Activated CD4-positive, alpha-beta T cell treated with anti-CD3 and anti-CD28 coated beads for 24 hours (primary cell): ENCODE measurements at places on chromosomes 2 and 18.

DNA sequence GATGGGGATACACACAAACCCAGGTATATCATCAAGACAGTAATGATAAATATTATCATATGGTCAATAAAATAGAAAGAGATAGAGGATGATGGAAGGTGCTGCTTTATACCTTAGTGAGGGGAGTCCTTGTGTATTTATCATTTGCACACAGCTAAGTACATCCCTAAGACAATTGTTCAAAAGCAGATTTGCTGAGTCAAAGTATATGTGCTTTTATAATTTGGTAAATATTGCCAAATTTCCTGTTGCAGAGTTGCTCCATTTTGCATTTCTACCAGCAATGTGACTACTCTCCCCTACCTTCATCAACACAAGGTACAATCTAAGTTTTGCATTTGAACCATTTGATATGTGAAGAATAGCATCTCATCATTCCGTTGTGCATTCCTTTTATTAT is 22.6 kb upstream of the PLEK start:
- no peak for DNase-seq

DNA sequence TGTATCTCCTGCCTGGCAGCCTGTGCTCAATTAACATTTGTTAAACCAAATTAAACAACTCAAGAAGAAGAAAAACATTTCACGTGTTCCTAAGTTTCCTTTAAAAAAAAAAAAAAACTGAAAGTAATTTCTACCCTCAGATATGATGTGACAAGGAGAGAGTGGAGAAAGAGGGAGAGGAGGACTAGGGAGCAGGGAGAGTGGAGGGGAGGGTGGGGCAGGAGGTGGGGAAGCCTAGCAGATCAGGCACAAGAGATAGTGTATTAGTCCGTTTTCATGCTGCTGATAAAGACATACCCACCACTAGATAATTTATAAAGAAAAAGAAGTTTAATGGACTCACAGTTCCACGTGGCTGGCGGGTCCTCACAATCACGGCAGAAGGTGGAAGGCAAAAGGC is 46.4 kb downstream of the CYP1B1 start:
- no peak for DNase-seq

GRCh38 chr2:184554736-184555135 is 43.6 kb upstream of the ZNF804A start:
- no peak for DNase-seq

GRCh38 chr2:237889811-237890210 is 30.4 kb downstream of the RAMP1 start:
- DNase-seq = no peak

GRCh38 chr18:9008200-9008708 is 94.2 kb upstream of the NDUFV2 start:
- DNase-seq = no peak

DNA sequence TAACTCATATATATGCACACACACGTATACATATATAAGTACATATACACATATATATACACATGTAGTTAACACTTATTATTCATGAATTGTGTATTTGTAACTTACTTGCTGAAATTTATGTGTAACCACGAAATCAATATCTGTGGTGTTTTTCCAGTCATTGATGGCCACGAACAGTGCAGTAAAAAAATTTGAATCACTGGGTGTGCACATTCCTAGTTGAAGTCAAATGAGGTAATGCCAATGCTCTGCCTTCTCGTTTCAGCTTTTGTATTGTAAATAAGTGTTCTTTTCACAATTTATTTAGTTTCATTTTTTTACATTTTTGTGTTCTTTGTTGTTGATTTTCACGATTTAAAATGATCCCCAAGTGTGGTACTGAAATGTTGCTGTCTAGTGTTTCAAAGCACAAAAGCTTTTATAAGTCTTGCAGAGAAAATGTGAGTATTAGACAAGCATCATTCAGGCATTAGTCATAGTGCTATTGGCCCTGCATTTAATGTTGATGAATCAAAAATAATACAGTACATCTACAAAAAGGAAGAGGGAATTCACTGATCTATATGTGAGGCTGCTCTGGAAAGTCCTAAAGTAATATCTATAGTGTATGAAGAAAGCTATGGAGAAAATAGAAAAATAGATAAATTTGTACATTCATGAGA is 419.0 kb downstream of the DSC3 start:
- DNase-seq = no peak

- no peak for DNase-seq
Observed at GRCh38 chr2:164694275-164694695, 73.0 kb upstream of the GRB14 start.

GRCh38 chr2:46024146-46024779 is 272.9 kb upstream of the EPAS1 start:
- DNase-seq = no peak

GRCh38 chr2:42042631-42043355 is 5.0 kb upstream of the PKDCC start:
- DNase-seq = no peak

DNA sequence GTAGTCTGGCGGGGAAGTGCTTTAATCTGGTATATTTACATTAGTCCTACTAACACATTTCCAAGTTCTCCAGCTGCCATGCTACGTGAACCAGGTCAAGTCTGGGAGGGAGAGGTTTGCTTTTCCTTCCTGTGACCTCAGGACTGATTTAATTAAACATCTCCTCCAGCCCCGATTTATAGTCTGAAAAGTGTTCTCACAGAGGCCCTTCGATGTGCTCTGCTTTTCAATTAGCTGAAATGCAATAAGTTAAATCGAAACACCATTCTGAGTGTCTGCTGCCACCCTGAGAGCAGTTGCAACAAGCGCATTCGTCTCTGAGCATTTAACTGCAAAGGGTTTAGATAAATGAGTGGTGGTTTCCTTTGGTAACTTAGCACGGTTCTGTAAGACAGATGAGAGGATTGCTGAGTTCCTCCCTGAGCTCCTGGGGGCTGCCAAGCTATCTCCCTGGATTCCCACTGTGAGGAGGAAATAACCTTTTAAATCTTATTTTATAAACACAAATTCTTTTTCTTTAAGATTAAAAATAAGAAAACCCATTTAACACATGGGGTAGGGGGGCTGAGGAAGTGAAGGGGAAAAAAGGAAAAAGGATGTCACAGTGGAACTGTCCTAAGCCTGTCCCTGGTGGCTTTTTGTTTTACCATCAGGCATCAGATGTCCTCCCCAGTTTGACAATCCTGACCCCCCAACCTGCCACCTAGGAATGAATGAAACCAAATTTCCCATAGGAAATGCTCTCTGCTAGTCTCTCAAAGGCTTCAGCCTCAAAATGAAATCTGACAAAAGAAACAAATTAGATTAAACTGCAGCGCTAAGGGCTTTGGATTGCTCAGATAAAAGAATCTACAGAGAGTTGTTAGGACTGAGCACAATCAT is 56.5 kb upstream of the CREB1 start:
- no peak for DNase-seq

DNA sequence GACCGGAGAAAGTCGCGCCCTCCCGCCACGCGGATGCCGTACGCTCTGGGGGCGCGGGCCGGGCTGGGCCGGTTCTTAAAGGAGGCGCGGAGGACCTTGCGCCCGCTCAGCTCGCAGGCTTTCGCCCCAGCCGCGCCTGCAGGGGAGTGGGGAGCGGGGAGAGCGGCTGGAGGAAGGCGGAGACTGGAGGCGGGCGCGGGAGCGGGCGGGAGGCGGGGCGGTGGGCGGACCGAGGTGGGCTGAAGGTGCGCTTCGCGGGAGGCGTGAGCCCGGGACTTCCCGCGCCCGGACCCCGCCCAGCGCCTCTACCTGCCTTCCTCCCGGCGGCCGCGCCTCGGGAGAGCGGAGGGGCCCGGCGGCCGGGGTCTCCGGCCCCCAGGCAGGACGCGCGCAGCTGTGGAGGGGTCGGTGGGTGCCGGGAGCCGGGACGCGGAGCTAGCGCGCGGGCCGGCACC is at the start of gene ADRA2B:
Gene ADRA2B (minus strand): TSS at position 148 of the 455 bp plus-strand sequence. CDS start 422 bp downstream, outside the sequence.
- DNase-seq = peak; percentile 59

DNA sequence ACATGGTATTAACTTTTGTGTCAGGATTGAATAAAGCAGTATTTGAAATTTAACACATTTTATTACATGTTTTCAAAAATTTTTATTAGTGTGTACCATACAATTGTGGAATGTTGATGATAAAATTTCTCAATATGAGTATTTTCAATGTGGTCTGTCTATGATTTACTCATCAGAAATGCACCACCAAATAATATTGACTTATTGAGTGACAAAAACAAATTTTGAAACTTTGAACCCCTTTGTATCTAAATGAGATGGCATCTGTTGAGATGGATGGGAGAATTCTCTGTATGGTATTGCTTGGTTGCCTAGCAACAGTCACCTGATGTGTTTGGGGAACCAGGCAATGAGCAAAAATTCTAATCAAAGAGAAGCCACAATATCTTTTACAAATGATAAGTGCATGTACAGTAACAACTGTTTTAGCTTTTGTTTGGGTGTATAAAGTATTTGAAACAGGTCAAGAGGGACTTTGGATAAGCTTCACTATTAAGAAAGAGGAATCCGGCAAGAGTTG is 400.1 kb downstream of the CCDC85A start:
- no peak for DNase-seq

DNA sequence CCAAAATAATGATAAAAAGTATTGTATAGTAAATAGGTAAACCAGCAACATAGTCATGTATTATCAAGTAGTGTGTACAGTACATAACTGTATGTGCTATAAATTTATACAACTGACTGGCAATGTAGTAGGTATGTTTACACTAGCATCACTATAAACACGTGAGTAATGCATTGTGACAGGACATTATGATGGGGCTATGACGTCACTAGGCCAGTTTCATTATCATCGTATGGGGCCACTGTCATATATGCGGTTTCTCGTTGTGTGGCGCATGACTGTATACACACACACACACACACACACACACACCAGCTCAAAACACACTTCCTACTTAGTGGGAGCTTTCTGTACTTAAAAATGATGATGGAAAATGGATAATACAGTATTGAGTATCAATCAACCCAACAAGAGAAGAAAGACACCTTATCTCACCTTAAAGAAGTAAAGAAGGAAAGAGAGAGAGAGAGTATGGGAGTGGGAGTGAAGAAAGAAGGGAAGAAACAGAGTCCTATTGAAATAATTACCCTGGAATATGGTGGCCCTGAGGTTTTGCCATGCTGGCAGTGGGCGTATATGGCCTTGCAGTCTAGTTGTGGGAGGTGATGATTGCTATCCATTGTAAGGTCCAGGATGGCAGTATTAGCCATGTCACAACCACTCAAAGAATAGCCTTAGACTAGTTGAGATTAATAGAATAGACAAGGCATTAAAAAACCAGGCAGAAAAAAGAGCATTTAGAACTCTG is 186.4 kb upstream of the ZNF521 start:
- DNase-seq = no peak

- no peak for DNase-seq
Observed at GRCh38 chr18:2191180-2191790, 380.0 kb downstream of the METTL4 start.

GRCh38 chr2:23146011-23146410 is 239.0 kb upstream of the KLHL29 start:
- DNase-seq = no peak

- DNase-seq = no peak
Observed at GRCh38 chr2:85095094-85095493, 38.1 kb upstream of the TCF7L1 start.

GRCh38 chr18:13336841-13337240 is 118.3 kb downstream of the LDLRAD4 start:
- DNase-seq = no peak

GRCh38 chr18:65651192-65651591 is 99.6 kb upstream of the CDH7 start:
- no peak for DNase-seq
